ENCODE measurements at places on chromosomes 7 and 10.
A peak's percentile ranks its signal among the peaks of the same experiment; 100 is the strongest.

GRCh38 chr10:120156614-120157274, 264.2 kb downstream of the SEC23IP start:
- DNase-seq = no peak

DNA sequence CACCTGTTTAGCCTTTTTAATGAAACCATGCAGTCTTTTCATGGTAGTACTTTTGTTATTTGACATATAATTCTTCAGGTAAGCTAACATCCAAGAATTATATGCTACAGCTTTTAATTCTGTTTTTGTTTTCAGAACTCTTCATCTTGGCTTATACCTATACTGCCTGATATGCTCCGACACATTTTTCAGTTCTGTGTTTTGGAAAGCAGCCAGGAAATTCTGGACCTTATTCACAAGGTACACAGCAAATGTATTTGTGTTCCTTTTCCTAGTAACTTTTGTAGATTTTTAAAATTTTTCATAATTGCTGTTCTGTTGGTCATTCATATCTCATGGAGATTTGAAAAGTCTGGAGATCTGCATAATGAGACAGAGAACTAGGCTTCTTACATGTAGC, 56.7 kb downstream of the BTAF1 start:
- DNase-seq = no peak

GRCh38 chr7:10237306-10237705, 736.4 kb upstream of the PHF14 start:
- DNase-seq = no peak

- no peak for DNase-seq
These were observed 117.2 kb downstream of the PIP4K2A start for GRCh38 chr10:22597138-22597537.

DNA sequence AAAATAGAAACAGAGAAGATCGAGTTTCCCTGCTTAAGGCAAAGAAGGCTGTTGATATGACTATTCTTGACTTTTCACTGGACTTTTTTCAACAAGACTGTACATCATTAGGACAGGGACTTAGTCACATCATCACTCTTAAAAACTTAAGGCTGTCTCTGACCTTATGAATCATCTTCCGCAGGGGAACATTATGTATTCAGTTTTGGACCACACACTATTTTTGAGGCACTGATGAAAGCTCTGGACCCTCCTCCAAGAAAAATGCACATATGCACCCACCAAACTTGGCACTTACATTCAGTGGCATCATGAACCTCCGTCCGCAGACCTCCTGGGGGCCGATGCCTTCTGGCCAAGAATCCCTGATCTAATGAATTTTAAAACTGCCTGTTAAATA, 96.4 kb downstream of the CALD1 start:
- DNase-seq = no peak

GRCh38 chr7:84913731-84914130, 273.1 kb downstream of the SEMA3D start:
- no peak for DNase-seq

- DNase-seq = no peak
These were observed 30.8 kb upstream of the PSAP start for GRCh38 chr10:71881647-71882355.

- no peak for DNase-seq
These were observed 21.3 kb upstream of the ELN start for GRCh38 chr7:74006451-74007241.

DNA sequence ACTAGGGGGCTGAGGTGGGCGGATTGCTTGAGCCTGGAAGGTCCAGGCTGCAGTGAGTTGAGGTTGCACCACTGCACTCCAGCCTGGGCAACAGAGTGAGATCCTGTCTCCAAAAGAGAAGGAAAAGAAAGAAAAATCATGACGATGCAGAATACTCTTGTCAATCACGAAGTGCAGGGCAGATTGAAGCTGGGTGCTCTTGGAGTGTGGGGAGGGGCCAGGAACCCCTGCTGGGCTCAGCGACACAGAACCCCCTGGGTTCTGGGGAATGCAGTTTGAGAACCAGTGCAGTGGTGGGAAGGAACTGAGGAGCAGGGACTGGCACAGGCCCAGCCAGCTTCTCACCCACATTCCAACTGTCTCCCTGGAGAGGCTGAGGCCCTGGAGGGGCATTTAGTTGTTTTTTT, 10.8 kb upstream of the INTS1 start:
- DNase-seq = no peak

GRCh38 chr7:66303454-66304155, 98.5 kb downstream of the TPST1 start:
- DNase-seq = no peak

- DNase-seq = no peak
These were observed 130.1 kb downstream of the RGS10 start for GRCh38 chr10:119412244-119413092.

DNA sequence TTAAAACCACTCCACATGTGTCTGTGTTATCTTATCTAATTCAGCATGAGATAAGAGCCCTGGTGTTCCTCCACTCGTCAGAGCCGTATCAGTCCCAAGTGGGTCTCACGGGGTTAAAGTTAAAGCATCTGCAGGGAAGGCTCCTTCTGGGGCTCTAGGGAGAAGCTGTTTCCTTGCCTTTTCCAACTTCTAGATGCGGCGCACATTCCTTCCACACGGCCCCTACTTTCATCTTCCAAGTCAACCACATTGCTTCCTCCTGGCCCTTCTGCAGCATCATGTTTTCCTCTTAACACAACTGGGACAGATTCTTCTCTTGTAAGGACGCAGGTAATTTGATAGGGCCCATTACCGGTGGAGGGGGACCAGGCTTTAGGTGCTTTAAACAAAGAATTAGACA, 620.1 kb upstream of the DPP6 start:
- no peak for DNase-seq

DNA sequence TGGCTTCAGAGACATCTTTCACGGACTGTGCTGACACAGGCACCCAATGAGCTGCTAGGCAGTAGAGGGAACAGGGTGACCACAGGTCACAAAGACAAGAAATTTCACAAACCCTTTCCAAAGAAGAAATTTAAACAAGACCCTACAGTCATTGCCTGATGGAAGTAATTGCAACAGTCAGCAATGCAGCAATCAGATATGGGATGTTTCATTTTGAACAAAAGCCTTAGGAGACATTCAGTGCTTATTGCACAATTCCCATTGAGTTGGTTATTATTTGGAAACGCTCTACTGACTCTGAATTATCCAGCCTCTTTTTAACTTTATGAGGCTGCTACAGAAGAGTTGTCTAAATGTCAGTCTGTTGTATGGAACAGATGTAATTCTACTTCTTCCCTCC, 85.5 kb downstream of the ETV1 start:
- DNase-seq = no peak

GRCh38 chr10:49150426-49150825, 16.6 kb upstream of the FAM170B start:
- no peak for DNase-seq

DNA sequence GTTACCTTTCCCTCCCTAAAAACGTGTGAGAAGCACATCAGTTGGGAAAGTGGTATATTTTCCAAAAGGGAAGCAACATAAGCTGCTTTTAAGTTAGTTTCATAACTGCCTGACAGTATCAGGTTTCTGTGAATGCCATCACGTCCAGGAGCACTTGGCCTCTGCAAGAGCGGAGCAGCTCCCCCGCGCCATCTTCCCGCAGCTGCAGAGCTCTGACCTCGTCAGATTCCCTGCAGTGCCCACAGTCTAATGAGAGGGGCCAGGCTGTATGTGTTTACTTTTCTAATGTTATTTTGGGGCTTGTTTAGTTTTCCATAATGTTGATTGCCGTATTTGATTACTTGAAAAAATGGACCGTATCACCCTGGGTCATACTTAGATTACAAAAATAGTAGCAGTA, 74.2 kb downstream of the MGMT start:
- DNase-seq = no peak

GRCh38 chr10:7027237-7027912, 383.5 kb downstream of the SFMBT2 start:
- DNase-seq = no peak

DNA sequence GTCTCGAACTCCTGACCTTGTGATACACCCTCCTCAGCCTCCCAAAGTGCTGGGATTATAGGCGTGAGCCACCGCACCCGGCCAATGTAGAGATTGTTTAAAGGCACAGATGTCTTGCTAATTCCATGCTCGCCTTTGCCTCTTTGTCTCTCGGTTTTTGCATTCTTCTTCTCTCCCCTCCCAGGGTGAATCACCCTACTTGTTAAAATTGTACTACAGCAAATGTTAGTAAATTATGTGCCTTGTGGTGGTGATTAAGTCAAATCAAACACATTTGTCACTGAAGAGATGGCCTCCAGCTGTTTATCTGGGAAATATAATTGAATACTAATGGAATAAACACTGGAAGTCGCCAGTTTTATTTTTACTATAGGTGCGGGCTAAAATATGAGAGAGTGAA, 384.4 kb upstream of the AUTS2 start:
- no peak for DNase-seq

- DNase-seq = no peak
These were observed 14.0 kb upstream of the ARPC1A start for GRCh38 chr7:99311702-99312101.

DNA sequence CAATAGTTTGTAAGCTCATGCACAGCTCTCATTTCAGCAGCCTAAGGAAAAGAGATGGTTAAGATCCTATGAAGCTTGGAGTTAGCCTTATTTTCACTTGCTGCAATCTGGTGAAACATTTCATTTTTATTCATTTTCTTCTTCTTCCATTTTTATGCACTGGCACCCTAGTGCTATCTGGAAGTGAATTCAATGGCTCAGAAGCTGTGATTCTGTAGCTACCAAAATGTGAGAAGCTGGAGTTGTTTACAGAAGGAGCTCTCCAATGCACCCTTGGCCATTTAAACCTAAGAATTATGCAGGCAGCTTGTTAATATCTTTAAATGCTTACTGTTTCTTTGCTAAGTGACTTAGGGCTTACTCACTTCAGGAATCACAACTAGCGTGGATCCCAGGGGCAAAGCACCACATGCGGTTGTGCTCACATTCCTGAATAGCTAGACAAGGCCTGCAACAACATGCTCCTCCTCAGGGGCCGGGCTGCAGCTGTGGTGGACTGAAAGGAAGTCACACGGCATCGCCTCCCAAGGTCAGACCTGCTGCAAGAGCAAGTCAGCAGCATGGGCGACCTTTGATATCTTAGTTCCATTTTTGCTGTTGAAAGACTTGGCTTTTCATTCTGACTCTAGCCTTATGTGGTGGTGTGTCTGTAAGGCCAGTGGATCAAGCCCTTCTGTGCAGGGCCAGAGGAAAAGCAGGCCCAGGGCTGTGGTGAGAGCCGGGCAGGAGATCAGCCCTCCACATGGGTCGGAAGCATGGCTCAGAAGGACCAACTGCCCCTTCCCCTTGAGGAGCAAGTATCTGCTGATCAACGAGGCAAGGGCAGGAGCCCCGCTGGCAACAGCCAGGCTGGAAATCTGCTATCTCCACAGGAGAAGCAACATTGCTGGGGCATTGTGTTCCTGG, 91.9 kb upstream of the MBL2 start:
- DNase-seq = no peak

- DNase-seq = no peak
These were observed 80.3 kb downstream of the LRRC17 start for GRCh38 chr7:102992938-102993717.

DNA sequence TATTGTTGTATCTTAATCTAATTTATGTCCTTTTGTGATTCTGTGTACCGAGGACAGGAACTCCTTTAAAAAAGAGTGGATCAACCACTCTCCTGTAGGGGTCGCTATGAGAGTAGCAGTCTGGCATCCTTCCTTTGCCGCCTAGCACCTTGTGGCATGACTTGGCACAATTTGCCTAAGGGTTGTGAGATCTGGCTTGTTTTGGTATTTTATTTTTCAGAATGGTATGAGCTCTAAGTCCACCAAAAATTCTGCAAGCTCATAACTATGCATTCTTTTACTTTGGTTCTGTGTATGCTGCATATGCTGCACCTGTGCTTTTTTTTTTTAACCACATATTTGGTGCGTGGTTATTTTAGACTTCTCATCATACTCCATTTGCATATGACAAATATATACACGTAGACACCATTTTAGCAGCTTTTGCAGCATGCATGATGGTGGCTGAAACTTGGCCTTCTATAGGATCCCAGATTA, 112.8 kb downstream of the CDK14 start:
- no peak for DNase-seq

DNA sequence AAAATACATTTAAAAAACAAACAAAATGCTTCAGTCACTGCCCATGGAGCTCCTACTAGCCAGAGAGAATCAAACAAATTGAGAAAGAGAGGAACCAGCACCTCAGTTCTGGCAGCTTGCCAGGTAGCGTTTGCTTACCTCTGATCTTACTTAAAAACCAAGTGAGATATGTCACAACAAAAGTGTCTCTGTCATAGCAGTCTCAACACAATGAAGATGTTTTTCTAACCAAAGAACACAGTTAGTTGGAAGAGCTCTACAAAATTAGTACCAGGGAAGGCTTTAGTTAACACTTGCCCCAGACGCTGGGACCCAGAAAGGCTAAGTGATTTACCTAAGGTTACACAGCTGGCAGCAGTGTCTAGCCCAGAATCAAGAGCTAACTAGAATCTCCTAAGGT, 3.4 kb downstream of the DOCK4 start:
- DNase-seq = peak; percentile 1

DNA sequence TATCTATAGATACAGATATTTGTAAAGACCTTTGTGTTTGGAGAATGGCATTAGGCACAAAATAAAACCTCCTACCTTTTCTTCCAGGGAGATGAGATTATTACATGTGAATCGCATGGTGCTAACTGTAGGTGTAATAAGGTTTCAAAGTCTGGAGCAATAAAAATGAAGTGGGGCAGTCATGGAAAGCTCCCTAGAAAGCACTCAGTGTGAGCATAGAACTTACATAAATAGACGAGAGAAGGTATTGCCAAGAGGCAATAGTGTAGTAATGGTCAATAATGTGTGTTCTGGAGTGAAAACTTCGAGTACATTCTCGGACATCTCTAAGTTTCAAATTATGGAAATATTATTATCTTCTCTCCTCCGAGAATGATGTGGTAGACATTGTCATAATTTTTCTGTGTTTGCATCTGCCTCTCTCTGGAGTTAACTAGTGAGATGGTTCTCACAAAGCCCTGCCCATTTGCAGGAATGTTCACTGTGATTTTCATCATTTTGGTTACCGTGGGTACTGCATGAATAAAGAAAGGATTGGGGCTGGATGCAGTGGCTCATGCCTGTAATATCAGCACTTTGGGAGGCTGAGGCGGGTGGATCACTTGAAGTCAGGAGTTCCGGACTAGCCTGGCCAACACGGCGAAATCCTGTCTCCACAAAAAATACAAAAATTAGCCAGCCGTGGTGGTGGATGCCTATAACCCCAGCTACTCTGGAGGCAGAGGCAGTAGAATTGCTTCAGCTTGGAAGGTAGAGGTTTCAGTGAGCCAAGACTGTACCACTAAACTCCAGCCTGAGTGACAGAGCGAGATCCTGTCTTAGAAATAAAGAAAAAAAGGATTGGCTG, 10.6 kb downstream of the VIM start:
- DNase-seq = no peak

GRCh38 chr10:130555411-130555750, 419.2 kb downstream of the GLRX3 start:
- no peak for DNase-seq

GRCh38 chr7:36668080-36668479, 56.2 kb downstream of the AOAH start:
- no peak for DNase-seq

- DNase-seq = no peak
These were observed 29.2 kb upstream of the ELOVL3 start for GRCh38 chr10:102196893-102197292.
